ENCODE measurements at places on chromosomes 7 and 10.
A peak's percentile ranks its signal among the peaks of the same experiment; 100 is the strongest.

- no peak for DNase-seq
Observed at GRCh38 chr7:39085189-39085588, 107.5 kb downstream of the POU6F2 start.

GRCh38 chr7:28806841-28807240 is 151.3 kb downstream of the TRIL start:
- no peak for DNase-seq

DNA sequence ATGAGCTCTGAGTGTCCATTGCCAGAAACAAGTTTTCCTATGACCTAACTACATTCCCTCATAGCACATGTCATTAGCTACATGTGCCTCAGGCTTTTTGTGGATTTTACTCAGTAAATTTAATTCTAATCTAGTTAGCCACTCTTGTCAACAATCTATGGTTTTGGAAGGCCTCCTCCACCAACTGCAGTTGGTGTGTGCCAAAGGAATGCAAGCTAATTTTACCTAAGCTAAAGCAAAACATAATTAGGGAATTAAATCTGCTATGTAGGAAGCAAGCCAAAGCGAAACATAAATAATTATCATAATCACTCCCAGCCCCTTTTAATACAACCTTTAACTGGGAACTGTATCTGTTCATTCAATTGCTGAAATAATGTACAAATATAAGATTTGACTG is 3.5 kb upstream of the CTTNBP2 start:
- no peak for DNase-seq

DNA sequence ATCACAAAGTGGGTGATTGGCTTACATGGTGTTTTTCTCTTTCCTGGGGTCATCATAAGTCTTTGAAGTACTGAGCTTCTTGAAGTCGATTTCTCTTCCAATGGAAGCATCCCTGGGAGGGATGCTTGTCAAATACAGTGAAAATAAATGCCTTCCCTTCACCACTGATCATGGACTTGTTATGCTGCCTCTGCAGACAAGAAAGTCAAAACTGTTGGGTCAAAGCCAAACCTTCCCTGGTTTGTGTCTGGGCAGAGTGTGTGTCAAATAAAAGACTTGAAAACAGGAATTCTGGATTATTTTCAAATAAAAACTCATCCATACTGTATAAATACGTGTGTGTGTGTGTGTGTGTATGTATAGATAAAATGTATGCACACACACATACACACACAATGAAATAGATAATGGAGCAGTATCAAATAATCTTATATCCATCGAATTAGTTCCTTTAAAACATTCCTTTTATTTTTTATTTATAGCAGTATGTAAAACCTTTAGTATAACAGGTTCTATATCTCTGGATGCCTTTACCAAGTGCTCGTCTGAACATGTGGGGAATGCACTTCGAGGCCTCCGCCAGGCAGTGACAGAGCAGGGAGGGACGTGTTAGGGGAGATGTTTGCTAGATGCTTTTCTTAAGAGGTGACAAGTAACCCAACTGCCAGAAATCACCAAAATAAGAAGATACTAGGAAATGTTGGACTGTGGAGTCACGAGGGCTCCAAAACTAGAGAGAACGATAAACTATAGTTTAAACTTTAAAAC is 27.2 kb upstream of the WNT16 start:
- DNase-seq, result no peak

DNA sequence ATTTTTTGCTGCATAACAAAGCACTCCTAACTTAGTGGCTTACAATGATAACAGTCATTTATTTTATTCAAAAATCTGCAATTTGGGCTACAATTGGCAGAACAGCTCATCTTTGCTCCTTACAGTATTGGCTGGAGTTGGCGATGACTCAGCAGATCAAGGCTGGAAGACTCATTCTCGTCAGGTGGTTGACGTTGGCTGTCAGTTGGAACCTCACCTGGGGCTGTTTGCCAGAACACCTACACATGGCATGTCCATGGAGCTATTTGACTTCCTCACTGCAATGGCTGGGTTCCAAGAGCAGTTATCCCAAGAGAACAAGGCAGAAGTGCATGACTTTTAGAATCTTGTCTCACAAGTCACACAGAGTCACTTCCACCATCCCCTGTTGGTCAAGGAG is 75.1 kb downstream of the NOD1 start:
- DNase-seq, result no peak

GRCh38 chr7:130927564-130927963 is 193.6 kb upstream of the KLF14 start:
- no peak for DNase-seq

DNA sequence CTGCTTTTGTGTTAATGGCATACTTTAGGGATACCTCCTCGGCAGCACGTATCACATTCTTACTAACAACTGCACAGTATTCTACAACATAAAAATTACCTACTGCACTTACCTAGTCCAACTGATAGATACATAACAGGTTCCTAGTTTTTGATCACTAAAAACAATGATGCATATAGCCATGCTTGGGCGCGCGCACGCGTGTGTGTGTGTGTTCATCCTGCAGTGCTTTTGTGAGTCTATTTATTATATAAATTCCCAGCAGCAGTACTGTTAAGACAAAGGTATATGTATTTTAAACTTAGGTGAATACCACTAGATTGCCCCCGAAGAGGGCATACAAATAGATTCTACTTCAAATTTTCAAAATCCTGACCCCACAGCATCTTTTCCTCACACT is 181.4 kb downstream of the ELMO1 start:
- DNase-seq, result no peak

DNA sequence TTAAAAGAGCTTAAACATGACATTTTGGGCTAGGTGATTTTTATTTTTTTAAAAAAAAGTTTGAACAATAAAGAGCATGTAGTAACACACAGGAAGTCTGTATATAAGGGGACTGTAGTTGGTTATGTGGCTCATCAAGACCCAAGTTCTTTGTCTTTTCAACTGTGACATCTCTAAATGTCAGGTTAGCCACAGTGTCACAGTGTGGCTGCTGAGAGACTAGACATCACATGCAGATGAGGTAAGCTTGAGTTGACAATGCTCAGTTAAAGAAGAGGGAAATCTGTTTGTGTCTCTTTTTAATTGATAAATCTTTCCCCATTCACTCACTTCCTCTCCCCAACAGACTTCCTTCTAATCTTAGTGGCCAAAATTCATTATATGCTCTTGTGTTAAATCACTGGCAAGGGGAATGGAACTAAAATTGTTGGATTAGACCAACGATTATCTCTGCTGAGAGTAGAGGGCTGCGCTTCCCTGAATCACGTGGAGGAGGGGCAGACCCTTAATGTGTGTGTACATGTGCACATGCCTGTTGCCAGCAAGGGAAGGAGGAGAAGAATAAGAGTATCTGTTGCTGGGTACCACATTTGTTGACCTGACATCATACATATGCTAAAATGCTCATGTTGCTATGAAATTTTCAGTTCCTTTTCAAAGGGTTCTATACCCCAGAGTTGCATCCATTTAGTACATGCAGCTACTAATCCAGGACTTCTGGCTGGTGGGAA is 78.3 kb downstream of the MMRN2 start:
- no peak for DNase-seq

DNA sequence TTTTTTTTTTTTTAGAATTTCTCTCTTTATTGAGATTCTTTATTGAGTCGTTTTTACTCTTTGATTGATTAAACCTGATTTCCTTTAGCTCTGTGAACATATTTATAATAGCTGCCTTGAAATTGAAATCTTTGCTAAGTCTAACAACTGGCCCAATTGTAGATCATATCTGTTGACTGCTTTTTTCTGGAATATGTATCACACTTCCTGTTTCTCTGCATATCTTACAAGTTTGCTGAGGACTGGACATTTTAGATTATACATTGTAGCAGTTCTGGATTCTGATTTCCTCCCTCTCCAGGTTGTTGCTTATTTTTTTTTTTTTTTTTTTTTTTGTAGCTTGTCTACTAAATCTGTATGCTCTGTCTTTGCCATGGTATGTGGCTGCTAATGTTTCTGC is 56.3 kb downstream of the PRKAR2B start:
- DNase-seq, result no peak

DNA sequence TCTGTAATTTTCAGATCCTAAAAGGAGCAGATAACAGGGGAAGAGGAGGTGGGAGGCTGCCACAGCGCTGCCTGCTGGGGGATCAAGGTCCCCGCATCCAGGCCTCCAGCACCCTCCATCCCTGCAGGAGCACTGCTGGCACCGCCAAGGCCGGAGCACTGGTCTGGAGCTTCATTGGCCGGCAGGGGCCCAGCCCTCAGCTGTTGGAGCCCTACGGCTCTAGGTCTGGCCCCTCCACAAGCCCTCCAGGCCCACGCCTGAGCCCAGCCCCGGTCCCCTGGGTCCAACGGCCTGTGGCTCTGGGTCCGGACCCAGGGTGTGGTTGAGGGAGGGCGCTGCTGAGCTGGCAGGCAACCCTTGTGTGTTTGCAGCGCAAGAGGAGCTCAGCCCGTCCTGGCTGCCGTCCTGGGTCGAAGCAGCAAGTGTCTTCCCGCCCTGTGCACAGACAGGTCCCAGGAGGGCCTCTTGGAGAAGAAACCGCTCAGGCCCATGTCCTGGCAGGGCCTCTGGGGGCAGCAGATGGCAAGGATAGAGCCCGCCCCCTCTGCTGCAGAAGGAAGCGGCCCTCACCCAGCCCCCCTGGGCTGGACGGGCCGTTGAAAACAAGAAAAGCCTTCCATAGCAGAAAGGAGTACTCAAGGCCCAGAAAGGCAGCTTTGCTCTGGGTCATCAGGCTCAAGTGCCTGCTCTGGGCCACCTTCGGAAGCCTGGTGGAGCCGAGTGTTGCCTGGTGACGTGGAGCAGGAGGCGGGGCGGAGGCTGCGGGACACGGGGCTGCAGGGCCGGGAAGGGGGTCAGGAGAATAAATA is 54.3 kb upstream of the TNRC18 start:
- no peak for DNase-seq

GRCh38 chr10:3828404-3829155 is 43.6 kb upstream of the KLF6 start:
- no peak for DNase-seq

DNA sequence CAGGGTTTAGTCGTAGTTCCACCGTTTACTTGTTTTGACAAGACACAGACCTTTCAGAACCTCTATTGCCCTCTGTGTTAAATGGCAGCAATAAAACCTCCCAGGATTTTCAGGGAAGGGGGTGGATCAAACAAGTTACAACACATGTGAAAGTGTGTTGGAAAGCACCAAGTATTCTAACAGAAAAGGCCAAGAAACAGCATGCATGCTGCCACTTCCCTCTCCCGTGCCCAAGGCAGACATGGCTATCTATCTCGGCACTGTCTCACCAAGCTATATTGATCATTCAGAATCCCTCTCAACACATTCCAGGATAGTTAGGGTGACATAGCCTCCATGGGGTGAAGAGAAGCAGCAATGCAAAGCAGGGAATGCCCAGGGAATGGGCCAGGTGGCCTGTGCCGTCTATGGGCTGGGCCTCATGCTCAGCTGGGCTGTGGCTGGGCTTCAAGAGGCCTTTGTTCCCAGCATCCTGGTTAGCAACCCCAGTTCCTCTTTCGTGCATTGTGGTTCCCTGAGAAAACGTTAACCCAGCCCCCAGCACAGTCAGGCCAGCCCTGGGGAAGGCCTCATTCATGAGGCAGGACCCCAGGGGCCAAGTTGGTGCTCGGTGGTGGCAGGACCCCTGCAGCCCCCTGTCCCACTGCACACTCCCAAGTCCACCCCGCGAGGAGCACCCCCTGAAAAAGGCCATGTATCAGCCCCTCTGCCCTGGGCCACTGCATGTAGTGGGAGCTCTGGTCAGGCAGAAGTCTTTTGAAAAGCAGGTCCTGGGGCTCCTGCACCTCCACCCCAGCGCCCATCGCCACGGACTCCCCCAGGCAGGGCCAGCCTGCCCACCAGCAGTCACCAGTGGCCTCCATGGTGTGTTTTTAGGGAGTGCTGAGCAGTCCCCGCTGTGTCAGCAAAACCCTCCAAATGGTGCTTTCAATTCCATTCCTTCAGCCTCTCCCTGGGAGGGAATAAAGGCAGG is 25.5 kb downstream of the VSIR start:
- DNase-seq, result peak; percentile 82

Measured in posterior vena cava (tissue), 2 donors.